Stimulated activated effector memory CD8-positive, alpha-beta T cell treated with anti-CD3 and anti-CD28 coated beads, Interleukin-12 subunit alpha, Interleukin-12 subunit beta, amount 100 ng/mL, for 72 hours (primary cell): ENCODE measurements at places on chromosomes 4 and X.

- DNase-seq = no peak
Measured at GRCh38 chr4:68591204-68591603, 15.1 kb upstream of the UGT2B17 start.

DNA sequence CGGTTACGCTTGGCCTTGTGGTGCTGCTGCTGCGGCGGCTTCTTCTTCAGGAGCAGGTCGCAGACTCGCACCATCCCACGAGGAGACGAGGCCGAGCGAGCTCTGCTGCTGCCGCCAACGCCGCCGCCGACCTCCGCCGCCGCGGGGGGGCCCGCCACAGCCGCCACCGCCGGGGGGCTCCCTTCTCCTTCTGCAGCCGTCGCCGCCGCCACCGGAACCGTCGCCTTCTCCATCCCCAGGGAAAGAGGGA, 237 bp downstream of the ANKRD17 start:
- DNase-seq = no peak

DNA sequence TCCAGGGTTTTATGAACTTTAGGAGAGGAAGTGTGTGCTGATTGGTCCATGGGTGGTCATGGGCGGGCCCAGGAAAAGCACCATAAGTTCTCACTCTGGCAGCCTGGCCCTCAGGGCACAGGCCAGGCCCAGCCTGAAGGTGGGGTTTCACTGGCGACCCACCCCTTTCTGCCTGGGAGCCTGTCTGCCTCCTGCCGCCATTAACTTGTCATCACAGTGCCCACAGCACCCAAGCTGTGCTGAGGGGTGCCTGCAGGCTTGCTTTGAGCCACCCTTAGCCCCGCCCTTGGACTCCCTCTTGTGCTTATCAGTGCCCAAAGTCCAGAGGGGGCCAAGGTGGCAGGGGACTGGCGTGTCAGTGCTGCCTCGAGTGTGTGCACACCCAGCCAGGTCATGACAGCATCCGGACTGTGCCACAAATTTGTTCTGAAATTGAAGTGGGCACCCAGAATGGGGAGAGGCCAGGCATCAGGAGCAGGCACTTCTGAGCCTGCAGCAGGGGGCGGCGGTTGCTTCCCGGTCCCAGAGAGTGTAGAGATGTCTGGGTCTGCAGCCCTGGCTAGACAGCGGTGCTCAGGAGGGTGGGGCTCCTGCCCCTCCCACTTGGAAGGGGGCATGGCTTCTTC, 455.6 kb downstream of the TMA16 start:
- no peak for DNase-seq

- no peak for DNase-seq
Measured at GRCh38 chr4:139239127-139239772, 40.8 kb downstream of the MGARP start.

DNA sequence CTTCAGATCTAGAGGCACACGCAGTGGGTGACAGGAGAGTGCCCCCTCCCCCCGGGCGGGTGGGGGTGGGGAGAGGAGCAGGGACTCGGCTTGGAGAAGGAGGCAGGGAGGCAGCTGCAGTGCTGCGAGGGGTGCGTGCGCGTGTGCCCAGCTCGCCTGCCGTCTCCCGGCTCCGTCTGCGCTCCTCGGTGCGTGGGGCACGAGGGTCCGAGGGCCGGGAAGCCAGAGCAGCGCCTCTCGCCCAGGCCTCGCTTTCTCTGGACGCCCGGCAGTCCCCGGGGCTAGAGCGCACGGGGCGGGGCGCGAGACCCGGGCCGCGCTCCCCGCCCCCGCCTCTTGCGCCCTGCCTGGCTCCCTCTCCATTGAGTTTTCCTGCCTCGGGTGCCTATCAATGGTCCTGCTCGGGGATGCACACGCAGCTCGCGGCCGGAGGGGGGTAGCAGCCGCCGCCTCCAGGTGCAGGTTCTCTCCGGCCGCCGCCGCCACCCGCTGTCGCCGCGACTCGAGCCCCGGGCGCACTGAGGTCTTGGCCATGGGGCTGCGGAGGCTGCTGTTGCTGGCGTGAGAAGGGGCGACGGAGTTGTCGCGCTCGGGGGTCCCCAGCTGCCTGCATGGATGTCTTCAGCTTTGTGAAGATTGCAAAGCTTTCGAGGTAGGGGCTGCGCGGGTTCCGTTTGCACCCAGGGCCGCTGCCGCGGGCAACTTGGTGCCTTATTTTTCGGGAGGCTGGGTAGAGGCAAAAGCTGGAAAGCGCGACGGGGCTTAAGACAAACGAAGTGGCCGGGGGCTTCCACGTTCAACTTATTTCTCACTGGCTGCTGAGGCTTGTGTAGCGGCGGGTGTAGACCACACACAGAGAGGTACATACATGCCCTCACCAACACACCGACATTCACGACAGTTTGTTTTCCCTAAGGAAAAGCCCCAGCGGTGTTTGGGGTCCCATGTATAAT, at the start of gene FRMPD4:
Gene FRMPD4, plus strand, starts transcription at position 113 of the 953 bp plus-strand sequence. Its CDS starts 499 bp downstream, at position 612.
- DNase-seq = no peak

GRCh38 chr4:180031330-180031729, 2211.9 kb upstream of the TENM3 start:
- DNase-seq = no peak

DNA sequence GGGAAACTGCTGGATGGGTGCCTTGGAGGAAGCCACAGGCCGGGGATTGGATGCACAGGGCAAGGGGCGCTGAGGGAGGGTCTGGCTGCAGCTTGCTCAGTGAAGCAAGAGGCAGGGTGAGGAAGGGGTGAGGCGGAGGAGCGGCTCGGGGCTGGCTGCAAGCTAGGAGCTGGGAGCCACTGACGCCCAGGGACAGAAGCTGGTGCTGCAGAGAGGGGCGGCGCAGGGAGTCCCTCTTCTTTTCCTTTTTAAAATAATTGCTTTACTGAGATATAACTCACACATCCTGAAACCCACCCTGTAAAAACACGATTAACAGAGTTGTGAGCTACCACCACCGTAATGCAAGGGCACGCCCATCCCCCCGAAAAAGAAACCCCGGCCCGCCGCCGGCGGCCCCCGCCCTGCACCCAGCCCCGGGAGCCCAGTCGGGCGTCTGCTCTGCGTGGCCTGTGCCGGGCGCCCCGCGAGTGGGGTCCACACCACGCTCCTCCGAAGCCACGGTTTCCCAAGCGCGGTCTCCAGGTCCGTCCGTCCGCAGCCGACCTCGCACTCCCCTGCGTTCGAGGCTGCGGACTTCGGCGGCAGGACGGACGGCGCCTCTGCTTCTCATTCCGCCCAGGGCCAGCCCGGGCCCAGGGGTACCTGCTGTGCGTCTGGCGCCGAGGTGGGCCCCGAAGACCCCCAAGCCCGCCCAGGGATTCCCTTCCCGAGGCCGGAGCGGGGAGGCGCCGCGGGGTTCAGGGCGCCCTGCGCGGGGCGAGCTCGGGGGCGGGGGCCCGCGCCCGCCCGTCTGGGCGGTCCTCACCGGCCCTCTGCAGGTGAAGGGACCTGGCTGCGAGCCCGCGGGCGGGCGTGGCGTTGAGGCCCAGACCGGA, 866 bp upstream of the UVSSA start:
- DNase-seq = no peak

DNA sequence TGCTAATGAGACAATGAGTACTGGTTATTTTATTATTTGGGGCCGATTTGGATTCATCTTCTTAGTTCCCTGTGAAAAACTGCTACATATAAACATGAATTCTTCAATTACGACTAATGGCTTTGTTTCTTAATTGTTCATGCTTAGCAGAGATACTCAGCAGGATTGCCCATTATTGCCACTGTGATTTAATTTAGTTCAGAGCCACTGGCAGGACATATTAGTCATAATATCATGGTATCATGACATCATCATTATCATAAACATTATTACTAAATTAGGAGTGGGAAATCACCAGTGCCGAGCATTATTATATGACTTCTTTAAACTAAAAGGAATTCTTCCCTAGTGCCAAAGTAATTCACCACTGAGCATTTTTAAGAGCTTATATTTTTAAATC, 201.4 kb downstream of the SPOCK3 start:
- no peak for DNase-seq

- DNase-seq = no peak
Measured at GRCh38 chr4:14646831-14647230, 355.4 kb upstream of the CPEB2 start.

DNA sequence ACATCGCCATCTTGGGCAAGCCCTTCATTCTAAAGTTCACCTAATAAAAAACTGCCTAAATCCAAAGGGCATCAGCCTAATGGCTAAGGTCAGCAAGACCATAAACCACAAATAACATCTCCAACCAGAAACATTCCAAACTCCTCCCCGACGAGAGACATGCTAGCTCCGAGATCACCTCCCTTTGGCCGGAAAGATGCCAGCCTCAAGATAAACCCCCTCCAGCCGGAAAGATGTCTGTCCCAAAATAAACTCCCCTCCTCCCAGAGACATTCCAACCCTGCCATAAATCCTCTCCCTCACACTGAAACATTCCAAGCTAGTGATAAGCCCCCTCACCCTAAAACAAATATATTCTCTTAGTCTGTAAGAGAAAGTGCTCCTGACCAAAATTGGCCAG, 13.3 kb upstream of the DYNLT3 start:
- DNase-seq = no peak

DNA sequence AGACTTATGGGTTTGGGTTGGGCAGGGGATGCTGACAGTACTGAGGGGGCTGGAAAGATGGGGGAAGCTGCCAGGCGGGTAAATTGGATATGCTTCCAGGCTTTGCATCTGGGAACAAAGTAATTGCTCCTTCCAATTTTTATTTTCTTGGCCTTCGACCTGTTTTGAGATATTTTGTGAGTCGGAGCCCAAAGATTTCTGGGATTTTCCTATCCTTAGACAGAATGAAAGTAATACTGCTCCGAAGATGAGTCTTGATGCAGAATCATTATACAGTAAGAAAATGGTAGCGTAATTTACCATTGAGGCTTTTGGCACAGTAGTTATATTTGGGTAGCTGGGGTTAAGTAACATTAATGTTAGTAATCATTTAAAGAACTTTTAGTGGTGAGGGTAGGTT, 1.4 kb downstream of the SMARCA5 start:
- no peak for DNase-seq

DNA sequence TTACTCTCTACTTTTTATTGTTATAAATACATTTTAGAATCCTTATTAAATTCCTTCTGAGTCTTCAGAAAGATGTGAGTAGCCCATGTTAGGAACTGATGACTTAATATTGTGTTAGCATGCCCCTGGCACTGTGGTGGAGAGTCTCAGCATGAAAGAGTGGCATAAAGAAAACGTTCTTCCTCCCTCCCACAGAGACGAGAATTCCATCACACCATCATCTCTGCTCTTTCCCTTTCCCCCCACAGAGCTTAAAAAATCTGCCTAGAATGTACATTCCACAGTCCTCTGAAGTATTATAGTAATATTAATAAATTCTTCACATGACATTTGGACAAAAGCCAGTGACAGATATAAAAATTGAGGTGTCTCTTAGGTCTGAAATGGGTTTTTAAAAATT, 117.8 kb upstream of the DKK2 start:
- DNase-seq = no peak

DNA sequence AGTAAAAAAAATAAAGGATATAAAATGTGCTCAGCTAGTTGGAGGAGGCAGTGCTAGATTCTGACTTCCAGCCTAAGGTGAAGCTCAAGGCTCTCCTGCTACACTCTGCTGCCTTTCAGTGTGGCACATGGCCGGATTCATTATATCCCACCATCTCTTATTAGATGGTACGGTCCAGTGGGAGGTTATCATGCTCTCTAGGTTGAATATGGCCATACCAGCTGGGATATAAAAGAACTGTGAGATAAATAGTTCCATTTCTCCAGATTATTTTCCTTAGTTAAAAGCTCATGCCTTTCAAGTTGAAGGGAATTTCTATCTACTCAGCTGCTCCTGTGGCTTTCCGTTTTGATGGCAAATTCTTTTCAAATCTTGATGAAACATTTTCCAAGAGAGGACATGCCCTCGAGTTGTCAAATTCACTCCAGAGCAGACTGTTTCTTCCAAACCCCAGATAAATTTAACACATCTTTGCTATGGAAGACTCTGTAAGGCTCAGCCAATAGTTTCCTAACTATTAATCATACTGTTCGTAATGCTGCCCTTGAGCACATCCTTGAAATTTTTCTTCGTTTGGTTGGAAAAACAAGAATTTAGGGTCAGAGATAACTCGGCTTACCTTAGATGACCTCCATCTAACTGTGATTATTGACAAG, 2.2 kb upstream of the MGARP start:
- no peak for DNase-seq

DNA sequence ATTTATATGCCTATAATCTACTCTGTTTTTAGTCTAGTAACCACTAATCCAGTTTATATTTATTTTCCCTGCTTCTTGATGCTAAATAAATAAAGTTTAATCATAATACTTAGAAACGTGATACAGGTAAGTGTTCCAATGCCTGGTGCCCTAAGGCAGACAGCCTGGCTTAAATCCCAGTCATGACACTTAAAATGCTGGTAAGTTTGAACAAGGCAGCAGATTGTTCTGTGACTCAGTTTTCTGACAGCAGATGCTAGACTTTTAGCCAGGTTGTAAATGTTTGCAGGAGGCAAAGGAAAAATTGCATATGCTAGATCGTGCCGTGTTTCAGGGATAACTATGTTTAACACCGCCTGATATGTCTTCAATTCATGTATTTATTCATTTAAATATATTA, 2661.6 kb downstream of the PCDH7 start:
- no peak for DNase-seq

- no peak for DNase-seq
Measured at GRCh38 chrX:107708762-107709161, 66.8 kb downstream of the TSC22D3 start.

DNA sequence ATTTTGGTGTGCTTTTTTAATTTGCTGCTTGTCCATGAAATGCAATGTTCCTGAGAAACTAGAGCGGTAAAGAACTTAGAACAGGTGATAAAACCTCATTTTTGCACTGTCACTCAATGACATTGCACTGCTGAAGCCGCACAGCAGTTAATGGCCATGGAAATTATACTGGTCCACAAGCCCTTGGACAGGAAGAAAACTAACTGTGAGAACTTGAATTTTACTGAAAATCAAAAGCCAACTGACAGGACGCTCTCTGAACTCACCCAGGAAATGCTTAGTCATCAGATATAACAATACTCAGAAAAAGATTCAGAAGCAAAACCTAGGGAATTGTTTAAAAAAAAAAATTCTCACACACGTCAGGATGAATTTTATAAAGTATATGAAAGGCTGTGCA, 246.4 kb upstream of the SLC7A11 start:
- no peak for DNase-seq

DNA sequence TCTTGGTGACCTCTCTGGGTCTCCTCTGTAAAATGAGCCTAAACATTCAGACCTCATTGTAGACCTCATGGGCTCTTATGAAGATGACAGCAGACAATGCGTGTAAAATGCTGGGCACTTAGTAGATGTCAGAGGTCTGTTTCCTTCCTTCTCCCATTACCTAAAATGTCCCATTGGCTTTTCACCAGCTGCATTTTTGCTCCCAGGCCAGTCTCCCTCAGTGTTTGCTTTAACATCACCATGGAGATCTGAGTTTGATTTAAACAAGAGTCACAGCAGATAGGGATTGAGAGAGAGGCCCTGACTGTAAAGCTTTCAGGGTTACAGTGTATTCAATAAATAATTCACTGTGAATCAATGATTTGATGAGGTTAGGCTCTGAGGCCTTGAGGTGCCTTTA, 24.3 kb downstream of the PSAPL1 start:
- DNase-seq = no peak

- no peak for DNase-seq
Measured at GRCh38 chr4:181259081-181259709, 984.0 kb upstream of the TENM3 start.

GRCh38 chrX:42269186-42269585, 345.8 kb upstream of the CASK start:
- no peak for DNase-seq
